ENCODE measurements at places on chromosomes 11 and 22.

DNA sequence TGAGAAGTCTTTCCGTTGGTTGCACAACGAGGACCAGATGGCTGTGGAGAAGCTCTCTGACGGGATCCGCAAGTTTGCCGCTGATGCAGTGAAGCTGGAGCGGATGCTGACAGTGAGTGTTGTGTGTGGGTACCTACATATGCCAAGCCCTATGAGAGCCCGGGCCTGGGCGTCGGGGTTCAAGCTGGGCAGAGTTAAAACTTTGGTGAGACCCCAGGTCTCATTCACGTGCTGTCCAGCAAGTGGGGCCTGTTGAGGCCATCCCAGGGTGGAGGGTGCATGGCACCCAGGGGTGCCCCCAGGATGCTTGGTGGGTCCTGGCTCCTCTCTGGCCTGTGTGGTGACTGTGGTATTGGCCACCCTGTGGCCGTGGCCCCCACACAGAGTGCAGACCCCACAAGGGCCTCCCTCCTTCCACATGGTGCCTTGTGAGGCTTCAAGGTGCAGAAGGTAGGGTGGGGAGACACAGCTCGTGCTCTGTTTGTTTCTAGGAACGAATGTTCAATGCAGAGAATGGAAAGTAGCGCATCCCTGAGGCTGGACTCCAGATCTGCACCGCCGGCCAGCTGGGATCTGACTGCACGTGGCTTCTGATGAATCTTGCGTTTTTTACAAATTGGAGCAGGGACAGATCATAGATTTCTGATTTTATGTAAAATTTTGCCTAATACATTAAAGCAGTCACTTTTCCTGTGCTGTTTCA lies 12.8 kb downstream of the GATD1 start:
- DNase-seq = no peak

- no peak for DNase-seq
These were observed 17.9 kb downstream of the C1QTNF6 start for GRCh38 chr22:37169947-37170688.

GRCh38 chr22:30265823-30266444 lies 717 bp downstream of the OSM start:
- DNase-seq = no peak

- no peak for DNase-seq
These were observed 3.1 kb downstream of the DMC1 start for GRCh38 chr22:38566726-38567504.

Measured in RCC 7860 (cell line).